Skeletal muscle cell (primary cell): ENCODE measurements at places on chromosomes 7 and 10.

DNA sequence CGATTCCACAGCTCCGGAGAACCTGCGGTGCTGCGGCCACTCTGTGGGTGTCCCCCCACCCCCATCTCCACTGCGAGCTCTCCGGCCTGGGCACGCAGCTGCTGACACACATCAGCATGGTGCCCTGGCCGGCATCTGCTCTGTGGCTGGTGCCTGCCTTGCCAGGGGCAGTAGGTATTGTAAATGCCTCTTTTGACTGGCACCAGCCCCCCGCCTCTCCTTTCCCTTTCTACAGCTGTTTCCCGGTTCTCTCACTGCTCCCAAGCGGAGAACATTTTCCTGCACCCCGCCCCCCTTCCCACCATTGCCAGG, 357.1 kb upstream of the ZNF32 start:
- no peak for DNase-seq

- DNase-seq: no peak
Observed at GRCh38 chr10:27625452-27626211, 120.0 kb downstream of the MKX start.

DNA sequence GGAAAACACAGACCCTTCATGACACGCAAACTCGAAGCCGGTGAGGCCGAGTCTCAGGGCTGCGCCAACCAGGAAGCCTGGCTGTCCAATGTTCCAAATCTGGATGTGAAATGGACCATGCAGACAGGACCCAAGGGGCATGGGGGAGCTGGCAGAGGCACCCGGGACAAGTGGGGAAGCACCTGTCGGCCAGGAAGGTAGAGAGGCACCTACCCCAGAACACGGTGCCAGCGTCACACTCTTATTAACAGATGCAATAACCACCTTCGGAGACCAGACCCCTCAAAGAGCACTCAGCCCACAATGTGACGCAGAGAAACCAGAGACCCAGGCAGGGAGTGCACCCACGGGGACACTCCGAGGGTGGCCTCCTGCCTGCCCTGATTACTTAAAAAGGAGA, 88.3 kb upstream of the PDGFA start:
- DNase-seq: no peak

GRCh38 chr7:43083106-43083505, 29.3 kb upstream of the HECW1 start:
- DNase-seq: no peak

DNA sequence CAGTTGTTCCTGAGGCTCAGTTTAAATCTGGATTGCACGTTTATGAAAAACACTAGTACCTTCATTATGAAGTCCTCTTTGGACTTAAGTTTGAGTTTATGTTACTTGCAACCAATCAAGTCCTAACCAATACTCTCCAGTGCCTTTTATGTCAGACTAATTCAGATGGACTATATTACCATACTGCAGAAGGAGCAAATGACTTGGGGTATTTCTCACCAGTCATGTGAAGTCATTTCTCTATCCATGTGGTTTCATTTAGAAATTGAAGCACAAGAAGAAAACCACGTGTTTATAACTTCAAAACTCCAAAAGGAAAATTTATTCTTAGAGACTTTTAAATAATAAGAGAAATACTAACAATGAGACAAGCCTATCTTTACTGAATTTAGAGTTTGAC, 201.6 kb downstream of the MBL2 start:
- DNase-seq: no peak

- DNase-seq: no peak
Observed at GRCh38 chr10:133166828-133167692, 7.0 kb downstream of the KNDC1 start.

DNA sequence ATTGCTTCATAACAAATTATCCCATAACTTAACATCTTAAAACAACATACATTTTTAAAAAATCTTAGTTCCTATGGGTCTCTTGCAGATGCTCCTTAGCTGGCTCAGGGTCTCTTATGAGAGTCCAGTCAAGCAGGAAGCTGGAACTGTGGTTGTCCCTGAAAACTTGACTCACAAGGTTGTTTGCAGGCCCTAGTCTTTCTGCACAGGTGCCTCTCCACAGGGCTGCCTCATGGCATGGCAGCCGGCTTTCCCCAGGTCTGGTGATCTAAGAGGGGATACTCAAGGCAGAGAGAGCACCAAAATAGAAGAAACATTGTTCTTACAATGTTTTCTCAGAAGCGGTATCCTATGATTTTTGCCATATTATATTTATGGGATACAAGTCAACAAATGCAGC, 127.1 kb downstream of the CDK14 start:
- DNase-seq: no peak

- DNase-seq: no peak
Observed at GRCh38 chr10:6202098-6202683, 541 bp upstream of the PFKFB3 start.

DNA sequence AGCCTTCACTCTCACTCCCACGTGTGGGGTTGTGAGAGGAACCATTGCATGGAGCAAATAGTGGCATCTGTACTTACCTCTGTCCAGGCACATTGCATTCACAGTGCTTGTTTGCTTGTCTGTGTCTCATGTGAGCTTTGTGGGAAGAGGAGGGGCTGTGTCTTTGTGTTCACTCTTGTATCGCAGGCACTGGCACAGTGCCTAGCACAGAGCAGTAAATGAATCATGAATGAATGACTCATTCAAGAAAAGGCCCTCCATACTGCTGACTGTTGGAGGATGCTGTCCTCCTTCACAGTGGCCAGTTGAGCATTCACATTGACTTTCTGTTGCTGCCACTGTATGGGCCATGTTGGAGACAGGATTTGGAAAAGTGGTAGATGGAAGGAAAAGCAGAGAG, 125.3 kb downstream of the SORCS3 start:
- DNase-seq: no peak

DNA sequence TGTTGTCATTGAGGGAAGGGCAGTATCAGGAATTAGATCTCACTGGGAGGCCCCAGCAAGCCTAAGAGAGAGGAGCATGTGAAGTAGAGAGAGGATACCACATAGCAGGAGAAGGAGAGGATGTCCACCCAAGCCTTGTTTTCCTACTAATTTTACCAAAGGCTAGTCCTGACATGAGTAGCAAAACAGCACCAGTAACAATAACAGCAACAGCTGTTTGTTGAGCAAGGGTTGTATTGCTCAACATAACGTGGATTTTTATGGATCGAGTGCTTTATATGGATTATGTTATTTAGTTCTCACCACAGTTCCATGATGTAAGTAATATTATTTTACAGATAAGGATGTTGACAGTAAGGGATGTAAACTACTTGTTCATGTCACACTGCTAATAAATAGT, 135.2 kb upstream of the DLX6 start:
- DNase-seq: no peak

DNA sequence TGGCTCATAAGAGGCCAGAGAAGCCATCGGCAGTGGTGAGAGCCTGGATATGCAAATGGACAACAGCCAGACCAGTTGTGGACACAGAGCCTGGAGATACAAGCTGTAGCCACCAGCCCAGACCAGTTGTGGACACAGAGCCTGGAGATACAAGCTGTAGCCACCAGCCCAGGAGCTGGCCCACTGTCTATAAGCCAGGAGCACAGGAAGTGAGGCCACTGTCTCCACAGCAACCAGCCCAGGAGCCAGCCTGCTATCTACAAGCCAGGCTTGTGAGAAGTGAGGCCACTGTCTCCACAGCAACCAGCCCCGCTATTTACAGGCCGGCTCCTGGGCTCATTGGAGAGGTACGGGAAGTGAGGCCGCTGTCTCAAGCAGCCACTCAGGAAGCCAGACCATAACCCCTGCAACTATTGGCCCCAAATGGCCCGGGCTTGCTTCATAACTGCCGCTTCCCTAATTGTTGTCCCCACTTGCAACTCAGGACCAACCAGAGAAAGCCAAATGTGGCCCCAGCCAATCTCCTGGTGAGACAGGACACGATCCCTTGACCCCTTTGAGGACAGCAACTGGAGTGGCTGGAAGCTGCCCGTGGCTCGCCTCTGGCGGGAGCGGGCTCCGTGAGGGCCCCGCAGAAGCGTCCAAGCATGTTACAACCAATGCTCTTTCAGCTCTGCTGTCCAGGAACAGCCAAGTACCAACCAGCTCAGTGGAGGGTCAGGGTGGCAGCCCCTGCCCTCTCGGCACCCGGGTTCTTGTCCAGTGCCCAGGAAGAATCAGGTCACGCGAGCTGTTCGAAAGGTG, 44.1 kb upstream of the CNPY1 start:
- no peak for DNase-seq

- DNase-seq: no peak
Observed at GRCh38 chr10:282294-283139, 147.3 kb downstream of the ZMYND11 start.
